Urothelium cell line (cell line): ENCODE measurements at places on chromosomes 6 and 20.
A peak's percentile ranks its signal among the peaks of the same experiment; 100 is the strongest.

DNA sequence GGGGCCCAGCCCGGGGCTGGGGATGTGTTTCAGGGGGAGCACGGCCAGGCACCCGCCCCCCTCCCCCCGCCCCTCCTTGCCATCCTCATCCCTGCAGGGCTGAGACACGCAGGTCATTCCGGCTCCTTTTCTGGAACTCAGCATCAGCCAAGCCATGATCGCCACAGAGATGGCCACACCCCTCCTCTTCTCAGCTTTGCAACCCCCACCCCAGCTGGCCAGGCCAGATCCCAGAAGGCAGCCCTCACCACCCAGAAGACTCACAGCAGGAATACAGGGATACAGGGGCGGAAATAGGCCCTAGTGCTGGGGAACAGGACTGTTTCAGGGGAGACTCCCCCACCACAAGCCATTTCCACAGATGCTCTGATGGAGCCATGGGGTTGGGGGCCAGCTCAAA, 33.5 kb downstream of the YTHDF1 start:
- no peak for DNase-seq

DNA sequence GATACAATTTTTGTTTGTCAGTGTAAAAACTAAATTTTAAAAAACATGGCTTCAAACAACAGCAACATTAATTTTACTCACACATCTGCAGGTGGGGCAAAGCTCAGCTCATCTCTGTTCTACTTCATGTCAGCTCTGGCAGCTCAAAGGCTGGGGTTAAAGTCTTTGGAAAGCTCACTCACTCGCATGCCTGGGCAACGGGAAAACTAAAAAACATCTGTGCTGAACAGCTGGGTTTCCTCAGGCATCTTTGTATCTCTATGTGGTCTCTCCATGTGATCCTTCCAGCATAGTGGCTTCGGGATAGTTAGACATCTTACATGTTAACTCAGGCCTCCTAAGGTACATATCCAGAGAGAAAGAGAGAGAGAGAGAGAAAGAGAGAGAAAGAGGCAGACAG, 499.6 kb downstream of the RFPL4B start:
- no peak for DNase-seq

DNA sequence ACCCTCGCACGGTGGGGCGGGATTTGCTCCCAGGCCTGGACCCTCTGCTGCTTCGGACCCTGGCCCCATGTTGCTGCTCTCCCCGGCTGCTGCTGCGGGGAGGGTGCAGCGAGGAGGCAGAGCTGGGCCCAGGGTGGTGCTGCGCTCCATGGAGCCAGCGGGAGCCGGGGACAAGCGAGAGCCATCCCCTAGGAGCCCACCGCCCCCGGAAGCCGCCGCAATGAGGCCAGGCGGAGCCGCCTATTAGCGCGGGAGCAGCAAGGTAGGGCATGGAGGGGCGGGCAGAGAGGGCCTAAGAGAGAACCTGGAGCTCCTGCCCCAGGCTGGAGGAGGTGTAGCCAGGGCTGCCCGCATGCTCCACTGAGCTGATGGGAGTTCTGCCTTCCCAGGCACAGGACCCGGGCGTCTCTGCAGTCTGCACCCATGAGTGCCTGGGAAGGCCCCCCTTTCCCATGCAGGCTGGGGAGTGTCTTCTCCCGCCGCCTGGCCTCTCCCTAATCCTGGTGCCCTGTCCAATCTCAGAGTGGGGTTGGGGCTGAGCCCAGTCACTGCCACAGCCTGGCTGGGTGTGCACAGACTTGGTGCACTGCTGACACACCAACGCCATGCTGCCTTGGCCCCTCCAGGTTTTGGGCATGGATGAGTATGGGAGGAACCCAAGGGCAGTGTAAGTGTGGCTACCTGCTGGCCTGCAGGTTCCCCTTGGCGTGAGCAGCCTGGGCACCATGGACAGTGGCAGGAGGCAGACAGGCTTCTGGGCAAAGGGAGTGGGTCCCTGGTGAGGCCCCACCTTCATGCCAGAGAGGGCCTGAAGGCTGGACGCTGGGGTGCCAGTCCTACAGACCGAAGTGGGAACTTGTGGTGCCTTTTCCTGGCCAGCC, 360.6 kb upstream of the MAP3K7 start:
- DNase-seq = no peak

DNA sequence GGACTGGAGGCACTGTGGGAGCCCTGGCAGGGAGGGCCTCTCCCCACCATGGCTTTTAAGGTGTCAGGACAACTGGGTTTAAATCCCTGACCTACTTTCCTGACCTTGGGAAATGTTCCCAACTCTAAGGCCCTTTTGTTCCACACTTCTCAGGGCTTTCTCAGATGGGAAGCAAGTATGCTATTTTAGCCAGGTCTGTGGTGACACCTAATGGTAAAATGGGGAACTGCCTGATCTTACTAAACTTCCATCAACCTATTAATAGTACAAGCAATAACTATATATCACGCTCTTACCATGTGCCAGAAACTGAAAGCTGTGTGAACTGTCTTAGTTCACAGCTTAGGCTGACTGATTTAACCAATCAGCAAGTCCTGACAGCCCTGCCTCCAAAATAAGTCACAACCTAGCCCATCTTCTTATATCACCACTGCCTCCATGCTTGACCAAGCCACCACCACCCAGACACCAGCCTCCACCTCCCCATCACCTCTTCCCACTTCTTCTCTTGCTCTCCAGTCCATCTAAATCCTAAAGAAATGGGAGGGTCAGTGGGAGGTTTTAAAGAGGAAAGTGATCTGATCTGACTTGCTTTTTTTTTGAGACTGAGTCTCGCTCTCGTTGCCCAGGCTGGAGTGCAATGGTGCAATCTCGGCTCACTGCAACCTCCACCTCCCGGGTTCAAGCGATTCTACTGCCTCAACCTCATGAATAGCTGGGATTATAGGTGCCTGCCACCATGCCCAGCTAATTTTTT, 6.9 kb upstream of the BLCAP start:
- DNase-seq = peak; percentile 62

- DNase-seq = peak; percentile 68
Observed at GRCh38 chr6:38871741-38872568, 156.8 kb downstream of the DNAH8 start.

- no peak for DNase-seq
Observed at GRCh38 chr20:38267901-38268514, 7.5 kb upstream of the KIAA1755 start.

DNA sequence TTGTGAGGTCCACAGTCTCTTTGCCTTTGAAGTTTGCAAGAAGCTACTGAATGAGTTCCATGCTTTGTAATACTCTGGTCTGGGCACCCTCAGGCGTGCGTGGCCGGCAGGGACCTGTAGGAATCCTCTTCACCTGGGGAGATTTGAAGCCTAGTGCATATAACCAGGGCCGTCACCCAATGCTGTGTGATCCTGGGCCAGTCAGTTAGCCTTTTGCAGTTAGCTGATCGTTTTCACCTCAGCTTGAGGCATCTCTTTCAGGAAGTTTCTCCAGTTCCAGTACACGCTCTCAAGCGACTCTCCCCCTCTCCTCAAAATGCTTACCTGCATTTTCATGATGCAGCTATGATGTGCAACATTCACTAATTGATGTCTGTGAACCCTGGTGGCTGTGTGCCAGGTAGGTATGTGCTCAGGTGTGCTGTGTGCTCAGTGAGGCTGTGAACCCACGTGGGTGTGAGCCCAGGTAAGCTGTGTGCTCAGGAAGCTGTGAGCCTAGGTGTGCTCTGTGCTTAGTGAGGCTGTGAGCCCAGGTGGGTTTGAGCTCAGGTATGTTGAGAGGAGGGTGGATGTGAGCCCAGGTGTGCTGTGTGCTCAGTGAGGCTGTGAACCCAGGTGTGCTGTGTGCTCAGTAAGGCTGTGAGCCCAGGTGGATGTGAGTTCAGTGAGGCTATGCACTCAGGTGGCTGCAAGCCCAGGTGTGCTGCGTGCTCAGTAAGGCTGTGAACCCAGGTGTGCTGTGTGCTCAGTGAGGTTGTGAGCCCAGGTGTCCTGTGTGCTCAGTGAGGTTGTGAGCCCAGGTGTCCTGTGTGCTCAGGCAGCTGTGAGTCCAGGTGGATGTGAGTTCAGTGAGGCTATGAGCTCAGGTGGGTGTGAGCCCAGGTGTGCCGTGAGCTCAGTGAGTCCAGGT, 120.4 kb downstream of the PHACTR3 start:
- no peak for DNase-seq

DNA sequence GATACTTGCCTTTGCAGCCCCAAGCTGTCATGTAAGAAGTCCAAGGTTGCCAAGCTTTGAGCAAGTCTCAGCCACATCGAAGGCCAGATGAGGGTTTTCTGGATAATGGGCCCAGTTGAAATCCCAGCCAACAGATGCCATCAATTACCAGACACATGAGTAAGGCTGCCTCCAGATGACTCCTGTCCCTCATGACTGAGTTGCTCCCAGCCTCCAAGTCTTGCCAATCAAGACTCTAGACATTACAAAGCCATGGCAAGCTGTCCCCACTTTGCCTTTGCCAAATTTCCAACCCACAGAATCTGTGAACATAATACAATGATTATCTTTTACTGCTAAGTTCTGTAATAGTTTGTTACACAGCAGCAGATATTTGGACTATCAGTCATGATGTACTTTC, 76.8 kb upstream of the ARMC2 start:
- DNase-seq = no peak

DNA sequence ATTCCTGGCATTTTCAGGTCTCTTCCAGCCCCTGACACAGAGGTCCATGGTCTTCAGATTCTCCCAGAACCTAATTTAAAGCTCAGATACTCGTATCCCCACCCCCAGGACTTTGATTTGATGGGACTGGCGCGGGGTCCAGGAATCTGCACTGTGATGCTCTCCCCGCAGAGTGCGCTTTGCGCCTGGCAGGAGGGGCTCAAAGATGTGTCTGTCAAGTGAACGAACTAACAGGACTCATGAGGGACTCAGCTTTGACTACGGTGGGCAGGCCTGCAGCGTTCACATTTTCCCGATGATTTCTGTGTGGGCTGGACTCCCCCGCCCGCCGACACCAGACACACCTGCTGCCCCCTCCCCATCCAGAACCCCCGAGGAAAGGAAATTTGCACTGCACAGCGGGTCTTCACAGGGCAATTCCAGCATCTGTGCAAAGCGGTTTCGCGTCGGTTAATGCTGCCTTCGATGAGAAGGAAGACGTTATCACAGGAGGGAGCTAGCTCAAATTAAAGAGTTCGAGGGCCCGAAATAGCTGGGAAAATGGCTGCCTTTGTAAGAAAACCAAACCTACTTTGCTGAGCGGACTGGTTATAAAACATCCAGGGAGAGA, 90.2 kb downstream of the ZDHHC14 start:
- no peak for DNase-seq

- peak; percentile 62 for DNase-seq
Observed at GRCh38 chr6:149750136-149750609, 632 bp downstream of the PCMT1 start.

GRCh38 chr20:45407067-45407745, 883 bp upstream of the DBNDD2 start:
- DNase-seq = peak; percentile 57

- no peak for DNase-seq
Observed at GRCh38 chr20:50237349-50237748, 46.7 kb downstream of the CEBPB start.

- no peak for DNase-seq
Observed at GRCh38 chr6:169313347-169314010, 59.8 kb upstream of the THBS2 start.

DNA sequence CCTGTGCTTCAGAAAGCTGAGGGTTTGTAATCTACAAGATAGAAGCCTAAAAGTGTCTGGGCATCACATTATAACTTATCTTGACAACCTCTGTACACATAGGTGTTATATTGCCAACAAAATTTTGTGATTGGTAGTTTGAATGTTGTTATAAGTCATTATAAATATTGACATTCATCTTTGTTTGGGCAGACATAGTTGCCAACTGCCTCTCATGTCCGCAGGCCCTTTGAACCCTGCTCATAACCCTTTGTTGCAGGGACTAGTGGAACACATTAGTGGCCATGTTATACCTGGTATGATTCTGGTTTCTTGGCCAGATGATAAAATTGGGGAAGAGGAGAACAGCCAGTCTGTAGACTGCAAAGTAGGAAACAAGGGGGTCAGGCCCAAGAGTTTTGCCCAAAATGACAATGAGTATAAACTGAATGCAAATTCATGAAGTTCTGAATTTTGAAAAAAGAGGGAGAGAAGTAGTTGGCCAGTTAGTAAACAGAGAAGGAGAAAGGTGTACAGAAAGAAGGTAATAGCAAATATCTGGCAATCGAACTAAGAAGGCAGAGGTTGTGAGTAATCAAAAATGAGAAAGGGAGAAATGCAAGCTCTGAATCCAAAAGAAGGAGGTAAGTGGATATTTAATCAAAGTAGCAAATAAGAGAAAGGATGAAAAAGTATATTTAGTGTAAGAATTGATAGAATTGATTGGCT, 21.6 kb upstream of the LMBRD1 start:
- DNase-seq = no peak

DNA sequence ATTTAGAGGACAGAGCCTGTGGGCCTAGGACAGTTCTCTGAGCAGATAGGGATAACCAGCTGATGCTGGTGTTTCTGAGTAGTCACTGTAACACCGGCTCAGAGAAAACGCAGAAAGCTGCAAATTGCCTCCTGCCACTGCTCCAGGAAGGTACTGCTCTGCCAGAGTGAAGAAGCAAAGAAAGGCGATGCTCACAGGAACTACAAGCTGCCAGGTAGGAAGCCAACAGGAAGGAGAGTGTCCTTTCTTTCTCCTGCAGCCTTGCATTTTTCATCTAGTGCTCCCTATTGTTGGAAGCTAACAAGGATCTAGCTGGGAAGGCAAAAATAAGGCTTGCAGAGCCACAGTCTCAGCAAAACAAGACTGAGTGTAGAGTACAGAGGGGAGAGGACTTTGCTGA, 70.7 kb upstream of the RAB32 start:
- DNase-seq = no peak

DNA sequence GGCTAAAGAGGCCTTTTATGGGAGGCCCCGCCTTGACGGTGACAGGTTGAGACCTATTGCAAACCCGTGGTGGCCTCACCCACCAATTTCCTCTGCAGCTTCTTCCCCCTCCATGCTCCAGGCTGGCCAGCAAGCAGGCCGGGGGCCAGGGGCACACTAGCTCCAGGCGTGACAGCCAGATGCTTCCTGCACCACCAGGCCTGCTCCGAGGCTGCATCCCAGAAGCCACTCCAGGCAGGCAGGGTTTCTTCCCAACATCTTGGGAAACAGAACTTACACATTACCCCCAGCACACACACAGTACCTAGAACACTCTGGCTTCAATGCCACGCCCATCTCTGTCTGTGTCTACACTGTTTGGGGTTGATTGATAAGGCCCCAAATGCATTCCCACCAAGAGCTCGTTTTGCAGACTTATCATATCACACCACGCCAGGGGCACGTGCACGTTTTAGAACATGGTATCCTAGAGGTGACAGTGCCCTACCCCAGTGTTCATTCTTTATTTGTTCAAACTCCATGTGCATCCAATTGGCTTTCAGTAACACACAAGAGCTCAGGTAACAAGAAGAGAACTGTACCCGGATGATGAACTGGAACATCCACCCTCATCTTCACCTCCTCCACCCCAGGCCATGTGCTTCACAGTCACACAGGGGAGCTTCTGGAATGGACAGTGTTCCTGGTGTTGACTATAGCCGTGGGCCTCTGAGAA, 221.4 kb upstream of the RREB1 start:
- no peak for DNase-seq

DNA sequence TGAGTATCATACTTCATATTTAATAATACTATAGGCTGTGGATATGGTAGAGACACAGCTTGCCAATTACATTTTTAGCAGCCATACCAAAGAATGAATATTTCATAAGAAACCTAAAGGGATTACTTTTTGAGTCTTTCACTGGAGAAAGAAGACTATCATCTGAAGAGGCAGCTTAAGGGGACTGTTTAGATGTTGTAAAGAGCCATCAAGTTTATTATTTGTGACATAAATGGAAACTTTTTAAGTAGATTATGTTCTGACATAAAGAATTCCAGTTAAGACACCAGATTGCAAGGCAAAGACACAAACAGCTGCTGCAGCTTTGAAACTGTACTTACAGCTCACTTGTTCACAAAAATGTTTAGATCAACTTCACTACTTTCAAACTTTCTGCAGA, 429.4 kb downstream of the TFAP2A start:
- no peak for DNase-seq
